Activated T-helper 1 cell treated with anti-CD3 and anti-CD28 coated beads, Interleukin-12 subunit alpha, Interleukin-12 subunit beta, Interleukin-2, Interleukin-4 antibody, amounts not matched to agents 30 ng/mL and 10 ng/mL and 1 ng/mL, durations not matched to agents 14 hours and 24 hours and 36 hours (primary cell): ENCODE measurements at places on chromosomes 7 and 10. TPM values are rescaled to one million over a fixed set of nuclear protein-coding genes. Genes with fewer than 3 reads are reported as not detected.

DNA sequence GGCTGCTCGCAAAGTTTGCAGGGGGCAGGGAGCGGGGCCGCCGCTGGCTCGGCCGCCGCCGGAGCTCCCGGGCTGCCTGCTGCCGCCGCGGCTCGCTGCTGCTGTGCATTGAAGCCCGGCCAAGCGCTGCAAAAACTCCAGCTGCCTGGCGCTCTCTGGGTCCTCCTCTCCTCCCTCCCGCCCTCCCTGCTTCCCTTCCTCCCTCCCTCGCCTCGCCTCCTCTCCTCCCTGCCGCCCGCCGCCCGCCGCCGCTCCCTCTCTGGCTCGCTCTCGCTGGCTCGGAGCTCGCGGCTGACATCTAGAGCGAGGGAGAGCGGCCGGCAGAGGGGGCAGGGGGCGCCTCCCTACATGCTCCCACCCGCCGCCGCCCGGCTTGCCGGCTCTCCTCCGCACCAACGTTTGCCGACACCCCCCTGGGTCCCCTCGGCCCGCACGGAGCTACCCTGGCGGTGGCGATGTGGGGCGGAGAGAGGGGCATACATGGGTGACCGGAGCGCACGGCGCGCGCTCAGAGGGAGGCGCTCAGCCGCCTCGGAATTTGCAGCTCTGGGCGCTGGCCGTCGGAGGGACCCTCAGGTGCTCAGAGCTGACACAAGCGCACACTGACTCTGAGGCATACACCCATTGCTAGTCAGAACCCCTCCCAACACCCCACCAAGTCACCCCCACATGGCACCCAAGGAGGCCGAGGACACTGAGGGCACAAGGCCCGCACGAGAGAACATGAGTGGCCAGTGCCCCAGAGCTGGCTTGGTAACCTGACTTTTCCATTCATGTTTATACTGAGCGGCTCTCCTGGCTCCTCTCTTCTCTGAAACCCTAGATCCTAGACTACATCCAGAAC lies 1.2 kb upstream of the PLXNA4 start:
- no peak for DNase-seq
- peaks cover 28% of the 10 kb centered on the region for H3K4me1 ChIP-seq
- H3K27ac ChIP-seq: peak overlapping the region; percentile 40
- H3K36me3 ChIP-seq: no peaks in the 10 kb centered on the region
- H3K4me3 ChIP-seq: peak overlapping the region; percentile 32

DNA sequence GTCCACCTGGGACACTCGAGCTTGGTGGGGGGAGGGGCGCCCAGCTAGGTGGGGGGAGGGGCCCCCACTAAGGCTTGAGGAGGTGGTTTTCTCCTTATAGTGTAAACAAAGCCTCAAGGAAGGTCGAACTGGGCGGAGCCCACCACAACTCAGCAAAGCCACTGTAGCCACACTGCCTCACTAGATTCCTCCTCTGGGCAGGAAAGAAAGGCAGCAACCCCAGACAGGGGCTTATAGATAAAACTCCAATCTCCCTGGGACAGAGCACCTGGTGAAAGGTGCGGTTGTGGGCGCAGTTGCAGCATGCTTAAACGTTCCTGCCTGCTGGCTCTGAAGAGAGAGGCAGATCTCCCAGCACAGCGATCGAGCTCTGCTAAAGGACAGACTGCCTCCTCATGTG lies 133.1 kb downstream of the SNX13 start:
- peaks cover 22% of the 10 kb centered on the region for H3K36me3 ChIP-seq
- no peak overlapping the region for H3K4me3 ChIP-seq
- DNase-seq: no peak
- no peak overlapping the region for H3K27ac ChIP-seq
- no peaks in the 10 kb centered on the region for H3K4me1 ChIP-seq

GRCh38 chr7:25263337-25263736 lies 35.1 kb upstream of the NPVF start:
- peaks cover 27% of the 10 kb centered on the region for H3K4me1 ChIP-seq
- no peaks in the 10 kb centered on the region for H3K36me3 ChIP-seq
- no peak overlapping the region for H3K4me3 ChIP-seq
- no peak for DNase-seq
- peaks cover 4% of the 10 kb centered on the region for H3K27me3 ChIP-seq
- no peak overlapping the region for H3K27ac ChIP-seq

The ZNF488 gene
- total RNA-seq: not detected in 2 replicates

DNA sequence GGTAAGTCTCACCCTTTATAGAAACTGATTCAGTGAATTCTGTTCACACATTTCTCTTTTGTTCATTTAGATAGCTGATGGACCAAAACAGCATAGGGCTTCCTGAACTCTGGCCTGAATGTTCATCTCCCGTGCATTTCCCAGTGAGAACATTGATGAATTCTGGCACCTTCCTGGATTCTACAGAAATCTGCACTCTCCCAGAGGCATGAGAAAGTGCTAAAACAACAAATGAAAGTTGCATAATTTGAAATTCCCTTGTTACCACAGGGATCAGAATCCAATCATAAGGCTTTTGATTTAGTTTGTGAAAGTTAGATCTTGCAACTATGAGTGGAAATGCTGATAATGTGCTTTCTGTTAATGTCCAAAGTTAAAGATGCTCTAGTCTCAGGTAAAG lies 29.7 kb upstream of the SCIN start:
- DNase-seq: no peak
- H3K27me3 ChIP-seq: peaks cover 2% of the 10 kb centered on the region
- H3K4me1 ChIP-seq: no peaks in the 10 kb centered on the region
- H3K27ac ChIP-seq: no peak overlapping the region
- no peaks in the 10 kb centered on the region for H3K36me3 ChIP-seq
- no peak overlapping the region for H3K4me3 ChIP-seq

GRCh38 chr10:69988094-69988493 lies 64.6 kb upstream of the MACROH2A2 start:
- no peaks in the 10 kb centered on the region for H3K4me1 ChIP-seq
- no peak for DNase-seq
- H3K27me3 ChIP-seq: peaks cover 24% of the 10 kb centered on the region
- no peak overlapping the region for H3K4me3 ChIP-seq
- H3K27ac ChIP-seq: no peak overlapping the region
- H3K36me3 ChIP-seq: no peaks in the 10 kb centered on the region

- H3K4me3 ChIP-seq: no peak overlapping the region
- H3K27ac ChIP-seq: no peak overlapping the region
- H3K36me3 ChIP-seq: no peaks in the 10 kb centered on the region
- DNase-seq: no peak
- peaks cover 2% of the 10 kb centered on the region for H3K27me3 ChIP-seq
Observed at GRCh38 chr7:42739638-42740037, 172.2 kb downstream of the C7orf25 start.

GRCh38 chr10:84184517-84184916 lies 9.8 kb upstream of the CDHR1 start:
- no peak for DNase-seq
- no peak overlapping the region for H3K4me3 ChIP-seq
- H3K27me3 ChIP-seq: no peaks in the 10 kb centered on the region

GRCh38 chr10:47192273-47192672 lies 107.7 kb upstream of the GDF10 start:
- no peaks in the 10 kb centered on the region for H3K36me3 ChIP-seq
- DNase-seq: no peak
- no peak overlapping the region for H3K4me3 ChIP-seq
- peaks cover 10% of the 10 kb centered on the region for H3K4me1 ChIP-seq
- no peak overlapping the region for H3K27ac ChIP-seq

GRCh38 chr7:156474241-156474743 lies 166.3 kb upstream of the RNF32 start:
- no peak overlapping the region for H3K4me3 ChIP-seq
- no peak for DNase-seq
- H3K36me3 ChIP-seq: no peaks in the 10 kb centered on the region
- H3K27ac ChIP-seq: no peak overlapping the region
- no peaks in the 10 kb centered on the region for H3K4me1 ChIP-seq
- peaks cover 17% of the 10 kb centered on the region for H3K27me3 ChIP-seq

DNA sequence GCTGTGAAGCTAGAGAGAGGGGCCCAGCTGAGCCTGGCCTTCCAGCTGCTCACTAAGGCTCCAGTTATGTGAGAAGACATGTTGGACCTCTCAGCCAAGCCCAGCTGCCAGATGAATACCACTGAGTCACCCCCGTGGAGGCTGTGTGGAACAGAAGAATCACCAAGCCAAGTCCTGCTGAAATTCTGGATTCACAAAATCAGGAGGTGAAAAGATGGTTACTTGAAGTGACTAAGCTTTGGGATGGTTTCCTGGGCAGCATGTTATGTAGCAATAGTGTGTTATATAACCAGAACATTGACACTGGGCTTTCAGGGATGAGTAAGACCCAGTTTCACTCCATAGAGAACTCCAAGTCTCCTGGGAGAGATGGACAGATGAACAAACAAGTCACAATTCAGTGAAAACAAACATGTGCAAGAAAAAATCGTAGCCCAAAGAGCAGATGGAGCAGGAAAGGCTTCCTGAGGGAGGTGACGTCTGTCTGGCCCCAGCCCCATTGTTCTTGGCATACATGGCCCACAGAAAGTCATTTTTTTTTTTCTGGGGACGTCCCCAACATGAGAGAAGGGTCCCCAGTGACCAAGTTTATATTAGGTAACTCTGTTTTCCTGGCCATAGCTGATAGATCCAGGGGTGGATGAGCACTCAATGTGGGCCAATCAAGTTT lies 64.1 kb upstream of the PDZD8 start:
- H3K27ac ChIP-seq: no peak overlapping the region
- H3K4me1 ChIP-seq: peaks cover 6% of the 10 kb centered on the region
- DNase-seq: no peak
- H3K36me3 ChIP-seq: no peaks in the 10 kb centered on the region

DNA sequence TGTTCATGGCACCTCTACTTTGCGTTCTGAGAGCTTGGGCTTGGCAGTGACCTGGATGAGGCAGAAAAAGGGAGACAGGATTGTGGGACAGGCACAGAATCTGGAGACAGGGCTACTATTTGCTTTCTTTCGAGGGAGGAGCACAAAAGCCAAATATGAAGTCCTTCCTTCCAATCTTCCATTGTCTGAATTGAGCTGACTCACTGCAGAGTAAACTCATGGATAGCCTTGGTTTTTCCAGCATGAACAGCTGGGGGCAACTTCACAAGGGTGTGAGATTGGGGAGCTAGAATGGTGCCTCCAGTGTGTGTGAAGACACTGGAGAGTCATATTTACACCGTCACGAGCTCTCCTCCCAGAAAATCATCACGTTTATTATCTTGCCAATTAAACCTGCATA lies 55.6 kb upstream of the NRP1 start:
- no peaks in the 10 kb centered on the region for H3K4me1 ChIP-seq
- DNase-seq: no peak
- H3K36me3 ChIP-seq: no peaks in the 10 kb centered on the region
- H3K27me3 ChIP-seq: peaks cover 4% of the 10 kb centered on the region
- no peak overlapping the region for H3K4me3 ChIP-seq
- no peak overlapping the region for H3K27ac ChIP-seq

The CYP2E1 gene
- 0.52 TPM in 1 of 2 replicates, not detected in the other for total RNA-seq

DNA sequence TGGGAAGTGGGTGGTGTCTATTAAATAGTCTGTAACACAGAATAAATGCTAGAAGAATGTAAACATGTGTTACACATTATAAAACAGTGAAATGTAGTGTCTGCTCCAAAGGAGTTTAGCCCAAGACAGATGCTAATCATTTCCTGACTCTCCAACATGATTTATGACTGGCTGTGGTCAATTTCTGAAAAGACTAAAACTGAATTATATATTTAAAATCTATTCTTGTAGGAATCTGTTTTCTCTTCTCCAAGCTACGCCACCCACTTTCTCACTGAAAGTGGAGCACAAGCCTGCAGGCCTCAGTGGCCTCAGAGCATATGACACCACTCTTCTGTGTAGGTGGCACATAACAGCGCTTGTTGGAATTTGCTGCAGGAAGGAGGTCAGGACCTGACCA lies 44.4 kb downstream of the CTTNBP2 start:
- no peak for DNase-seq
- H3K36me3 ChIP-seq: no peaks in the 10 kb centered on the region
- no peak overlapping the region for H3K4me3 ChIP-seq

The PDK4 gene
- not detected in 2 replicates for total RNA-seq

The PRSS37 gene
- not detected in 2 replicates for total RNA-seq

- DNase-seq: no peak
- peaks cover 38% of the 10 kb centered on the region for H3K36me3 ChIP-seq
- no peaks in the 10 kb centered on the region for H3K27me3 ChIP-seq
- H3K4me3 ChIP-seq: no peak overlapping the region
- H3K27ac ChIP-seq: no peak overlapping the region
Observed at GRCh38 chr7:127894588-127894987, 136.6 kb downstream of the LRRC4 start.

The IMMP2L gene
- 11.3 and 16.0 TPM in 2 replicates for total RNA-seq

DNA sequence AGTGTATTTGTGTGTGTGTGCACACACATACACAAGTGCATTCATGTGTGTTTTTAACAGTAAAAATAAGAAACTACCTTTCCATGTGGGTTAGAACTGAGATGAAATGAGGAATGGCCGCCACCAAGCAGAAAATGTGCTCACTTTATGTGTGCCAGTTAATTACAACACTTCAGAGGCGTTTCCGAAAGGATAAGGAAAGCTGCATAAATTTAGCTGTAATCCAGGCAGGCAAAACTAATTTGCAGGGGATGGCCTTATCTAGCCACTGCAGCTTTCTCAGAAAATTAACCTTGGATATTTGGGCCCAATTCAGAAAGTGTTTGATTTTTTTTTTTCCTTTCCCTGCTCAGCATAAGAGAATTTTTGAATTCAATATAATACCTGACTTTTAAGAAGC lies 328.8 kb upstream of the PHF14 start:
- H3K4me1 ChIP-seq: peaks cover 21% of the 10 kb centered on the region
- H3K27me3 ChIP-seq: peaks cover 5% of the 10 kb centered on the region
- H3K4me3 ChIP-seq: no peak overlapping the region
- no peak overlapping the region for H3K27ac ChIP-seq
- no peaks in the 10 kb centered on the region for H3K36me3 ChIP-seq

The BEND7 gene
- not detected in 2 replicates for total RNA-seq

GRCh38 chr10:71727738-71728737 lies 8.5 kb upstream of the C10orf105 start:
- peak overlapping the region; percentile 59 for H3K4me3 ChIP-seq
- H3K4me1 ChIP-seq: peaks cover 66% of the 10 kb centered on the region
- peaks cover 2% of the 10 kb centered on the region for H3K36me3 ChIP-seq
- no peaks in the 10 kb centered on the region for H3K27me3 ChIP-seq

DNA sequence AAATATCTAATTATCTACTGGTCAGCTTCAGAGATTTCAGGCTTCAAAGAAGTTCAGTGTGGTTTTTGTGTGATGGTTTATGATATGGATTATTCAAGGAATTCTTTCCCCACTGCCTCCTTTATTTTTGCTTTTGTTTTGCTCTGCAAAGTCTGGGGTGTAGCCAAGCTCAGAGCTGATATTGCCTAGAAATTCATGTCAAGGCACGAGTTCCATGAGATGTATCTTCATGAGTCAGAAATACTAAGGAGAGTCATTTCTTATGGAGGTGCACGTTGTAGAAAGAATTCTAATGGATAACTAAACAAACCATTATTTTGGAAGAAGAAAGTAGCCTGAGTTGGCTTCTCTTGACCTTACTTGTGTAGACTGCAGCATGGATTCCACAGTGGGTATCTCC lies 37.4 kb downstream of the VIM start:
- H3K4me3 ChIP-seq: no peak overlapping the region
- H3K36me3 ChIP-seq: no peaks in the 10 kb centered on the region
- no peaks in the 10 kb centered on the region for H3K4me1 ChIP-seq
- no peak overlapping the region for H3K27ac ChIP-seq
- H3K27me3 ChIP-seq: peaks cover 5% of the 10 kb centered on the region

- no peak overlapping the region for H3K27ac ChIP-seq
- no peaks in the 10 kb centered on the region for H3K4me1 ChIP-seq
- H3K27me3 ChIP-seq: no peaks in the 10 kb centered on the region
- H3K36me3 ChIP-seq: peaks cover 24% of the 10 kb centered on the region
- DNase-seq: no peak
- H3K4me3 ChIP-seq: no peak overlapping the region
Observed at GRCh38 chr10:87054373-87055295, 34.5 kb downstream of the FAM25A start.
